ENCODE measurements at places on chromosomes 3 and 15.
A peak's percentile ranks its signal among the peaks of the same experiment; 100 is the strongest.

DNA sequence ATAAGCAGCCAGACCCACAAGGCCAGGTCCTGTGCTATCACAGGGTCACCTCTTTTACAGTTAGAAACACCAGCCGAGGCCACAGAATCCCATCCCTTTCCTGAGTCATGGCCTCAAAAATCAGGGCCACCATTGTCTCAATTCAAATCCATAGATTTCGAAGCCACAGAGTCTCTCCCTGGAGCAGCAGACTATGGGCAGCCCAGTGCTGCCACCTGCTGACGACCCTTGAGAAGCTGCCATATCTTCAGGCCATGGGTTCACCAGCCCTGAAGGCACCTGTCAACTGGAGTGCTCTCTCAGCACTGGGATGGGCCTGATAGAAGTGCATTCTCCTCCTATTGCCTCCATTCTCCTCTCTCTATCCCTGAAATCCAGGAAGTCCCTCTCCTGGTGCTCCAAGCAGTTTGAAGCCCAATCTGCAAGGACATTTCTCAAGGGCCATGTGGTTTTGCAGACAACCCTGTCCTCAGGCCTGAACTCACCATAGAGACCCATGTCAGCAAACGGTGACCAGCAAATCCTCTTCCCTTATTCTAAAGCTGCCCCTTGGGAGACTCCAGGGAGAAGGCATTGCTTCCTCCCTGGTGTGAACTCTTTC, 39.6 kb downstream of the TGM4 start:
- H3K27me3 ChIP-seq = peaks cover 15% of the 10 kb centered on the region
- no peak overlapping the region for H3K27ac ChIP-seq
- DNase-seq = peak; percentile 57
- H3K4me3 ChIP-seq = no peak overlapping the region
- peaks cover 10% of the 10 kb centered on the region for H3K36me3 ChIP-seq

DNA sequence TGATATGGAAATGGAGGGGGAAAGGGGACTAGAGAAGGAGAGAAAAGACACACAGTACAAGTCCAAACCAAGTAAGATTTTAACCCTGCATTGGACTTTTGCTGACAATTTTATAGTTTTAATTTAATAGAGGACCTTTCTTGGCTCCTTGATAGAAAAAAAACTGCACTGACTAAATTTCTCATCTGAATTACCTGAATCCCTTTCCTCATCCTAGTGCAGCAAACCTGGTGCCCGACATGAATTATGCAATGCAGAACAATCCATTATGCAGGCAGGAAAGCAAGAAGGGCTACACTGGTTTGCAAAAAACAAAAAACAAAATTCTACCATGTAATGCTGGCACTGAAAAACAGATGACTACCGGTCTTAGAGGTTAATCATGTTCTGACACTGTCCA, 15.5 kb downstream of the MAGI1 start:
- H3K27me3 ChIP-seq = peaks cover 4% of the 10 kb centered on the region
- no peaks in the 10 kb centered on the region for H3K4me1 ChIP-seq
- H3K36me3 ChIP-seq = no peaks in the 10 kb centered on the region
- no peak overlapping the region for H3K4me3 ChIP-seq

- H3K27ac ChIP-seq = no peak overlapping the region
- DNase-seq = no peak
- H3K4me3 ChIP-seq = no peak overlapping the region
- H3K27me3 ChIP-seq = peaks cover 24% of the 10 kb centered on the region
Measured at GRCh38 chr3:151434151-151434890, 26.5 kb downstream of the IGSF10 start.

DNA sequence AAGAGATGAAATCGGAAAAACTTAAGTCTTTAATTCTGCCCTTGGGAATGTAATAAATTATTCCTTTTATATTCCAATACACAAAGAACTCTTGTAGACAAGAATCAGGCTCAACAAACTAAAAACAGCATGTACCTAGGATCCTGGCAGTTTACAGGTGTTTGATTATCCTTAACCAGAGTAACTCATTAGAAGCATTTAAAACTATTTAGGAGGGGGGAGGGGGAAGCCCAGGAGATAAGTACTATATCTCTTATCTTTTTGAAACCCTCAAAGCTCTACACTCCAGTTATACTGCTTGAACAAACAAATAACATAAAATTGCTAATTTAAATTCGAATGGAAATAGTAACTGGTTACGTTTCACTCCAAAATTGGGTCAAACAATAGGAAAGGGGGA, 1.9 kb downstream of the CNBP start:
- peak overlapping the region; percentile 95 for H3K4me3 ChIP-seq
- H3K4me1 ChIP-seq = peaks cover 42% of the 10 kb centered on the region
- H3K27me3 ChIP-seq = no peaks in the 10 kb centered on the region
- H3K27ac ChIP-seq = peak overlapping the region; percentile 97
- no peak for DNase-seq

- peak overlapping the region; percentile 12 for H3K4me3 ChIP-seq
- peaks cover 3% of the 10 kb centered on the region for H3K36me3 ChIP-seq
- peaks cover 18% of the 10 kb centered on the region for H3K4me1 ChIP-seq
- no peaks in the 10 kb centered on the region for H3K27me3 ChIP-seq
Measured at GRCh38 chr3:112984485-112984884, 6.3 kb upstream of the GTPBP8 start.

DNA sequence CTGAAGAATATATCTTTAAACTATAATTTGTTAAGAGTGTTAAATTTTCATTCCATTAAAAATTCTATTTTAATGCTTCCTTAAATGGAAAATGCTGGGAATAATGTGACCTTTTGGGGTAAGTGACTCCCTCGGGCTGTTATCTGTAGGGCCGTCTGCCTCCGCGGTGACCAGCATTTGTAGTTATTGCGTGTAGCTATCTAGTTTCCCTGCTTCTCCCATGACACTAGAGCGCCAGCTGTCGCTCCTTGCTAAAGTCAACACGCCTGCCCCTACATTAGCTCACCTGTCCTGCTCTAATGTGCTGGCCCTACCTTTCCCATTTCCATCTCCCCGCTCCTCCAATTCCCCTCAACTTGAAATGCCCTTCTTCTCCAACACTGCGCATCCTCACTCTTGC, 12.4 kb upstream of the CHRM5 start:
- H3K4me1 ChIP-seq = peaks cover 2% of the 10 kb centered on the region
- H3K27ac ChIP-seq = no peak overlapping the region
- no peaks in the 10 kb centered on the region for H3K27me3 ChIP-seq
- no peak overlapping the region for H3K4me3 ChIP-seq
- no peaks in the 10 kb centered on the region for H3K36me3 ChIP-seq
- no peak for DNase-seq

DNA sequence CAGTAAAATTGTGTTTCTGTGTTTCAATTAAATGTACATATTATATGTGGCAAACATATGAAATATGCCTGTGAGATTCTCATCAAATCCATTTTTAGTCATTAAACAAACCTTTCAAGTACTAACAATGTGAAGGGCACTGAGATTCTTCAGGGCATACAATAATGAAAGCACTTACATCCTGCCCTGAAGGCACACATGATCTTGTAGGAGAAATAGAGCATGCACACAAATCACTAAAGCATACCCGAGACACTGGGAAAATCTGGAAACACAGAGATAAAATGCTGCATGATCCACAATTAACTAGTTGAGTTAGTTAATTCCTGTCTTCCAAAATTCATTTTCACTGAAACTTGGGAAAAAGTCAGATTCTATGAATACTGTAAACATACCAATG, 810.5 kb upstream of the NECTIN3 start:
- no peak overlapping the region for H3K4me3 ChIP-seq
- H3K27me3 ChIP-seq = no peaks in the 10 kb centered on the region
- no peak for DNase-seq
- H3K4me1 ChIP-seq = no peaks in the 10 kb centered on the region
- H3K27ac ChIP-seq = no peak overlapping the region
- H3K36me3 ChIP-seq = no peaks in the 10 kb centered on the region

GRCh38 chr3:120172070-120172469, 77.8 kb upstream of the GSK3B start:
- DNase-seq = no peak
- H3K36me3 ChIP-seq = peaks cover 5% of the 10 kb centered on the region
- H3K4me3 ChIP-seq = no peak overlapping the region
- H3K27me3 ChIP-seq = no peaks in the 10 kb centered on the region

DNA sequence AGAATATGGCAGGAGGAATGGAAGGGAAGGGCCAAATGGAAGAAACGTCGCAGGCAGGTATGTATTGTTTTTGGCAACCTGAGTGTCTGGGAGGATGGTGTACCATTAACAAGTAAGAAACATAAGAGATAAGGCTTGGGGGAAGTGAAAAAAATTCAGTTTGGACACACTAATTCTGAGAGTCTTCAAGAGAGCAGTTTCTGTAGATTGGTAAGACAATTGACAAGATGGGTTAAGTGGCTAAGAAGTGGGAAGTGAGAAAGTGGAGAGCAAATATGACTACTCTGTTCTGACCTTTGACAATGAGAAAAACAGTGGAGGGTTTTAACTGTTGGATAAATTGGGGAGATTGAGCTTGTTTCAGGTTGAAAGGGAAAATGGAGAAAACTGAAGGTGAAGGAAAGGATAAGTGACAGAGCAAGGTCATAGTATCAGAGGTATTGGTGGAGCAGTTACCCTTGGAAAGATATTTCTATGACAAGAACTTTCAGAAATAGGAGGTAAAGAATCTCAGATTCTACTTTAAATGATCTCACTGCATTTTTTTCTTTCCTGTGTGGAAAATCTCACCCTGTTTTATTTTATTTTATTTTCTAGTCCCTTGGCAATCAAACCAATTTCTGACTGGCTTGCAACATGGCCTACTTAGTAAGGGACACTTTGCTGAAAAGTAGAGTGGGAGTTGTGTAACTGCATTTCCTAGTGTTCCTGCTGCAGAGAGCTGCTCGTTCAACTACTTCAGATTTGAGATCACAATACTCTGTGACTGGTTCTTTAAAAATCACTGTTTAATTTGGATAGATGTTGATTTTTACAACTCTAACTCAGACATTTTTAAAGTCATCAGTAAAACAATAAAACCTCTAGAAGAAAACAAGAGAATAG, 23.1 kb upstream of the GABPB1 start:
- no peaks in the 10 kb centered on the region for H3K27me3 ChIP-seq
- no peak for DNase-seq
- no peaks in the 10 kb centered on the region for H3K36me3 ChIP-seq
- no peaks in the 10 kb centered on the region for H3K4me1 ChIP-seq
- H3K27ac ChIP-seq = no peak overlapping the region
- no peak overlapping the region for H3K4me3 ChIP-seq

DNA sequence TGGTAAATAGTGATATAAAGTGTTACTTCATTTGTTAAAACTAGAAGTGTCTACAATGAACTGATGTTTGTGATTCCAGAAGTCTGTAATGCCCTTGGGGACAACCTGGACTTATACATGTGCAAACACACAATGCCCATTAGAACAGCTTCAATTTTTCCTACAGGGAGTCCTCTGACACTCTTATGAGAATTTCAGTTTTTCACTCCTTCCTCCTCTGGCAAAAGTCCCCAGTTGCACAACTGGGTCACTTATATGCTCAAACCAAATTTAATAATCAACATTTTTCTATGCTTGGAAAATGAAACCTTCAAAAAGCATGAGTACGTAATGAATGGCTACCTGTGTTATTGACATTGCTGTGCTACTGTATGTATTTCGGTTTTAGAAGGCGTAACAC, at the start of gene OR5H15:
Gene OR5H15 (plus strand): TSS at position 301 of the 400 bp plus-strand sequence. CDS start 2,004 bp downstream, outside the sequence.
- H3K27me3 ChIP-seq = peaks cover 8% of the 10 kb centered on the region
- H3K27ac ChIP-seq = no peak within 1 kb of the TSS
- H3K4me3 ChIP-seq = no peak within 1 kb of the TSS
- H3K4me1 ChIP-seq = no peaks in the 10 kb centered on the region
- no peak for DNase-seq

- no peak overlapping the region for H3K27ac ChIP-seq
- no peak for DNase-seq
- H3K36me3 ChIP-seq = no peaks in the 10 kb centered on the region
- H3K4me1 ChIP-seq = no peaks in the 10 kb centered on the region
- H3K4me3 ChIP-seq = no peak overlapping the region
- no peaks in the 10 kb centered on the region for H3K27me3 ChIP-seq
Measured at GRCh38 chr15:23482764-23483489, 35.9 kb upstream of the GOLGA6L2 start.

DNA sequence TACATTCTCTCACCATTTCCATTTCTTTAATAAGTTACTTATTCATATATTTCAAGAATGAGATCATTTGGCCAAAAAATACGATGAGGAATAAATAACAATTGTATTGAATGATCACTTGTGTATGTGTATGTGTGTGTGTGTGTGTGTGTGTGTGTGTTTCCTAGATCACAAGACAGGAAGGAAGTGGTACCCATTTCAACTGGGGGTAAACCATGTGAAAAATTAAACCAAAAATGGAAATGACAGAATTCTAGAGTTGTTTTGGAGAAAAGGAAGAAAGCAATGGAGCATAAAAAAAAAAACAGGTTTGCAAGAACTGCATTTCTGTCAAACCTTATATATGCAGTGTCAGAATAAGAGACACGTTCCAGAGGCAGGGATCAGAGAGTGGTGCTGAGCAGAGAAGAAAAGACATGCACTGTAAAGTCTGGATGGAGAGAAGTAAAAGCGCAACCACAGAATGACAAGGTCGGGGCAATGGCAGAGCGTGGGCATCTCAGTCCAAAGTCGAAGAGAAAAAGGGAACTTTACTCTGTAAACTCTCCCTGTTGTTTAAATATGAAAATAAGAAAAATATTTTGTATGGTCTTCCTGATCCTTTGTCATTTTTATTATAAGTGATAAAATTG, 75.5 kb downstream of the PEX5L start:
- DNase-seq = no peak
- H3K27me3 ChIP-seq = peaks cover 11% of the 10 kb centered on the region
- H3K27ac ChIP-seq = no peak overlapping the region
- H3K36me3 ChIP-seq = no peaks in the 10 kb centered on the region
- peaks cover 6% of the 10 kb centered on the region for H3K4me1 ChIP-seq

DNA sequence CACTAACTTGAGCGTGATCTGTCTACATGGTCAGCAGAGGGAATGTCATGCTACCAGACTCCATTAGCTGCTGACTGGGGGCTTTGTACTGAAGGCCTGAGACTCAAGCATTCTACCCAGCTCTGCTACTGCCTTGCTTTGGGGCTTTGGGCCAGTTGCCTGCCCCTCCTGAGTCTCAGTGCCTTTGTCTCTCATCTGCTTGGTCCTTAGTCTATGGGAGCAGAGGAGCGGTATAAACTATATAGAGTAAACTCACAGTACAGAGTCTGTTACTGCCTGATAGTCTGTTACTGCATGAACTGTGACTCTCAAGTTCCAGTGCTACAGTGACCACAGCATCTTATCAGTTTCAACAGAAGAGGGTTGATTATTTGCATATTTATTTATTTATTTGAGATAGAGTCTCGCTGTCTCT, 38.5 kb upstream of the C15orf39 start:
- no peak overlapping the region for H3K27ac ChIP-seq
- DNase-seq = no peak
- H3K27me3 ChIP-seq = no peaks in the 10 kb centered on the region
- H3K4me3 ChIP-seq = no peak overlapping the region

- peak overlapping the region; percentile 81 for H3K27ac ChIP-seq
- no peak overlapping the region for H3K4me3 ChIP-seq
- DNase-seq = no peak
- H3K4me1 ChIP-seq = peaks cover 15% of the 10 kb centered on the region
- H3K36me3 ChIP-seq = peaks cover 3% of the 10 kb centered on the region
Measured at GRCh38 chr15:75545064-75545463, 34.1 kb downstream of the PTPN9 start.

Measured in effector memory CD8-positive, alpha-beta T cell (primary cell).